ENCODE measurements at places on chromosomes 16 and 17.

DNA sequence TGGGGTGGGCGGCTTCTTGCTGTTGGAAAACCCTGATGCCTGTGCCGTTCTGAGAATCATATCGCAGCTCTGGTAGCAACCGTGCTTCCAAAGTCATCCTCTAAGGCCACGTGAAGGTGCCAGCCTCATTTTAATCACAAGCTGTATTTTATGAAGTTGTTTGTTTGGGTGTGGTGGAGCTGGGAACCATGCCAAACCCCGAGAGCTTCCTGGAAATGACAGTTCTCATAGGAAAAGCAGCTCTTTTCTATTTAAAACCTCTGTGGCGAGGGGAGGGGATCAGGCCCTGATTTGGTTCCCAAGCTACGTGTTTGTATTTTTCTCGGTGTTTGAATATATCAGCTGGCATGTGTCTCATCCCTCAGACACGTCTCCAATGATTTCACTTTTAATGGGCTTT lies 21.7 kb downstream of the KNOP1 start:
- peak; percentile 9 for DNase-seq

DNA sequence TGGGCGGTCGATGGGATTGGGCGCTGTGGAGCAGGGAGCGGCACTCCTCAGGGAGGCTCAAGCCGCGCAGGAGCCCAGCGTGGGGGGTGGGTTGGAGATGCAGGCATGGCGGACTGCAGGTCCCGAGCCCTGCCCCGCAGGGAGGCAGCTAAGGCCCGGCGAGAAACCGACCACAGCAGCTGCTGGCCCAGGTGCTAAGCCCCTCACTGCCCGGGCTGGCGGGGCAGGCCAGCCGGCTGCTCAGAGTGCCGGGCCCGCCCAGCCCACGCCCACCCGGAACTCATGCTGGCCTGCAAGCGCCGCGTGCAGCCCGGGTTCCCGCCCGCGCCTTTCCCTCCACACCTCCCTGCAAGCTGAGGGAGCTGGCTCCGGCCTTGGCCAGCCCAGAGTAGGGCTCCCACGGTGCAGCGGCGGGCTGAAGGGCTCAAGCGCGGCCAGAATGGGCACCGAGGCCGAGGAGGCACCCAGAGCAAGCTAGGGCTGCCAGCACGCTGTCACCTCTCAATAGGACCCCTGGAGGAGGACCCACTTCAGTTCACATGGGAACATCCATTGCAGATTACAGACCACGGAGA lies 20.5 kb upstream of the METTL16 start:
- no peak for DNase-seq

DNA sequence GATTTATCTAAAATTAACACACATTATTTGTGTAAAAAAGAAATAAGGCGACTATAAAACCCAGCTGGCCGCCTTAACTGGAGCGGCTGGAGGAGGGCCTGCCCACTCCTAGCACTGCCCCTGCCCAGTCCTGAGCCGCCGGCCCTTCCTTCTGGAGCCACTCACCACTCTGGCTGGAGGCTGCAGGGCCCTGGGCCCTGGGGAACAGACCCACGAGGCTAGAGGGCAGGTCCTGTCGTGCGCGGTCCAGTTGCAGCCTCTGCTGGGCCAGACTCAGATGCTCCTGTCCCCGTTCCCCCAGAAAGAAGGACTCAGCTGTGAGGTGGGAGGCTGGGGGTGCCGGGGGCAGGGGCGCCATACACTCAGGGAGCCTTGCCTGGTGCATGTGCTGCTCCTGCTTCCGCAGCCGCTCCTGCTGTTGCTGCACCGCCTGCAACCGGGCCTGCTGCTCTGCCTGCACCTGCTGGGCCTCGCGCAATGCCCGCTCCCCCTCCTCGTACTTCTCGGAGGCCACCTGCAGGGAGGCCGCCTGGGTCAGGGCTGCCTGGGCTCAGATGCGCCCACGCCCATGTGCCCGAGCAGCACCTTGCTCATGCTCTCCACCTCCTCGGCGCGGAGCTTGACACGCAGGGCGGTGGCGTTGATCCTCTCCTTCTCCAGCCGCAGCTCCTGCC lies 9.0 kb upstream of the MRPL38 start:
- DNase-seq, result no peak

DNA sequence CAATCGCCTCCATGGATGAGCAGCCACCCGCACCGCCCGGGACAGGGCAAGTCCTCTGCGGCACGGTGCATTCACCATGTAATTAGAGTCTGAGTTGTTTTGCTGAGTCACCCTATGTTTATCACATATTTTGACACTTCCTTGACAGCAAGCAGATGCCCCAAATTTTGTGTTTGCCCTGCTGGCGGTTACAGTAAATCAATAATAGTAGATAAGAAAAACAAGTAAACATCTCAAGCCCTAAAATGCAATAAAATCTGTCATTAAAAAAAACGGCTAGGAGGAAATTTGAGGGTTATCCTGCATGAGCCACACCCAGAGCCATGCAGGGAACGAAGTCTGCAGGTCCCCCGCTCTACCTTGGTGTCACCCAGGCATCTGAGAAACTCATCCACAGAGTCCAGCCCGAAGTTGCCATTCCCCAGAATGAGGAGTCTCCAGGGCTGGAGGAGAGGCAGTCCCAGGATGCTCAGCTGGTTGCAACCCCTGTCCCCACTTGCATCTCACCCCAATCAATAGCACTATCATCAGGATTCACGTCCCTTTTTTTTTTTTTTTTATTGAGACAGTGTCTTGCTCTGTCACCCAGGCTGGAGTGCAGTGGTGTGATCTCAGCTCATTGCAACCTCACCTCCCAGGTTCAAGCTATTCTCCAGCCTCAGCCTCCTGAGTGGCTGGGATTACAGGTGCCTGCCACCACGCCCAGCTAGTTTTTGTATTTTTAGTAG lies 16.5 kb upstream of the ST6GALNAC1 start:
- DNase-seq, result peak; percentile 25

DNA sequence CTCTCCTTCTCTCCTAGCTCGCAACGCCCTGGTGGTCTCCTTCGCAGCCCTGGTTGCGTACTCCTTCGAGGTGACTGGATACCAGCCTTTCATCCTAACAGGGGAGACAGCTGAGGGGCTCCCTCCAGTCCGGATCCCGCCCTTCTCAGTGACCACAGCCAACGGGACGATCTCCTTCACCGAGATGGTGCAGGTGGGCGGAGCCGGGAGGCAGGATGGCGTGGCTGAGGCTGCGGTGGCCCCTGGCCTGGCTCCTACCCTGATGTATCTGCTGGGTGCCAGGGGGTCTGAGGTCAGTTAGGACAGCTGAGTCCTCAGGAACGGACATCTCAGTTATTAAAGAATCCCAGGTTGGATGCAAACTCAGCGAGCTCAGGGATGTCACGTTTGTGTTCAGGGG lies 16.7 kb downstream of the SLC26A11 start:
- DNase-seq, result no peak

- no peak for DNase-seq
Observed at GRCh38 chr16:88789594-88789993, 4.6 kb upstream of the PIEZO1 start.

GRCh38 chr16:89921702-89922476 lies 1.3 kb upstream of the TUBB3 start:
- DNase-seq, result no peak

DNA sequence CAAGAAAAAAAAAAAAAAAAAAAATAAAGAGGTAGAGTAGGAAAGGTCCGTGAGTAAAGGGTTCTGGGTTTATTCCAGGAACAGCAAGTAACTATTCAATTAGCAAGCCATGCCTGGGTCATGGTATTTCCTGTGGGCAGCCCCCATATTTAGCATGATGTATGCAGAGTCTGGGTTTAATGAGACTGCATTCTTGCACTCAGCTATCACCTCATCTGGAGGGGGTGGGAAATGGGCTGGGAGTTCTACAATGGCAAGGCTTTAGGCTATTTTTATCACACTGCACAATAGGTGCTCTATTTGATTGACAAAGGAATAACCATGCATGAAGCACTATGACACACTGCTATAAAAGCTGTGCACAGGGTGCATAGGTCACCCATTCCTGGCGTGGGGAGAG lies 104.0 kb upstream of the CCL2 start:
- no peak for DNase-seq

- DNase-seq, result peak; percentile 53
Observed at GRCh38 chr17:79400989-79401703, 209.7 kb downstream of the RBFOX3 start.

- DNase-seq, result no peak
Observed at GRCh38 chr17:5373112-5373511, 46.4 kb downstream of the NUP88 start.

- no peak for DNase-seq
Observed at GRCh38 chr16:81627729-81628244, 151.3 kb upstream of the PLCG2 start.

- no peak for DNase-seq
Observed at GRCh38 chr17:43410557-43411368, 12.0 kb downstream of the ARL4D start.

GRCh38 chr17:72538901-72539352 lies 418.1 kb downstream of the SOX9 start:
- DNase-seq, result no peak

DNA sequence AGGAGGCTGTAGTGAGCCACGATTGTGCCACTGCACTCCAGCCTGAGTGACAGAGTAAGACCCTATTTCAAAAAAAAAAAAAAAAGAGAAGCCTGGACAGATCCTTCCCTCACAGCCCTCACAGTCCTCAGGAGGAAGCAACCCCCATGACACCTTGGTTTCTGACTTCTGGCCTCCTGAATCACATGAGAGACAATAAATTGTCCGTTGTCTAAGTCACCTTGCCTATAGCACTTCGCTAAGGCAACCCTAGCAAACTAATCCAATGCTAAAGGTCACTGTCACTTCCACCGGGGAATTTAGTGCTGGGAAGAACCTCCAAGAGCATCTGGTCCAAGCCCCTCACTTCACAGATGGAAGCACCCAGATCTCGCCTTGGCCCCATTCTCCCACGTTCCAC lies 18.9 kb upstream of the SLC39A11 start:
- no peak for DNase-seq

GRCh38 chr17:67992548-67993152 lies 3.6 kb downstream of the C17orf58 start:
- no peak for DNase-seq

GRCh38 chr17:34980681-34981537 lies 597 bp downstream of the LIG3 start:
- peak; percentile 66 for DNase-seq

DNA sequence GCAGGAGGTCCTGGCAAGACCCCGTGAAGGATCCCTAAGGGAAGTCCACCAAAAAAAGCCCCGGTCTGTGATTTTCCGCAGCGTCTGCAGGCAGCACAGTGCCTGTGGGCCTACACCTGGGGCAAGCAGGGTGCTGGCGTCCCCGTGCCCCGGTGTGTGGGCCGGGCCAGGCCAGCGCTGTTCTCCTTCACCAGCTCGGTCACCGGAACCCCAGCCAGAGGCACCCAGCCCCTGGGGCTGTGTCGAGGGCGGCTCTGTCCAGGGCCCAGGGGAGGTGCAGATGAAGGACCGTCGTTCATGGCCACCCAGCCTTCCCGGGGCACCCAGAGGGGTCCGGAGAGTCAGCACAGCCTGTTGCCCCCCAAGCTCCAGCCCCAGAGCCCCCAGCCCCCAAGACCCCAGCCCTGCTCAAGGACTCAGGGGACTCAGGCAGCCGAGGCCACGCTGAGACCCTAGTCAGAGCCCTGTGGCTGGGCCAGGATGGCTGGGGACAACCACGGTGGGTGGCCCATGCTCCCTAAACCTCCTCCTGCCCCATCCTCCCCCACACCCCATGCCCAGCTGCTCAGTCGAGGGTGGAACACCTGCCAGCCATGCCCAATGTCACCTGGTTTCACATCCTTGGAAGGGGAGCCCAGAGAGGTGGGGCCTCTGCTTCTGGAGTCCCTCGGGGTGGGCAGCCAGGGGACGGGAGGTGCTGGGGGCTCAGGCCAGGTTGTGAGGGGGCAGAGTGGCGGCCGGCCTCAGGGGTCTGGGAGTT lies 5.7 kb upstream of the C1QTNF8 start:
- DNase-seq, result no peak

GRCh38 chr16:72149676-72150464 lies 22.1 kb downstream of the PMFBP1 start:
- DNase-seq, result no peak

GRCh38 chr16:88356727-88357199 lies 26.0 kb upstream of the ZNF469 start:
- DNase-seq, result no peak

GRCh38 chr16:89360760-89361435 lies 129.5 kb downstream of the ANKRD11 start:
- peak; percentile 78 for DNase-seq

DNA sequence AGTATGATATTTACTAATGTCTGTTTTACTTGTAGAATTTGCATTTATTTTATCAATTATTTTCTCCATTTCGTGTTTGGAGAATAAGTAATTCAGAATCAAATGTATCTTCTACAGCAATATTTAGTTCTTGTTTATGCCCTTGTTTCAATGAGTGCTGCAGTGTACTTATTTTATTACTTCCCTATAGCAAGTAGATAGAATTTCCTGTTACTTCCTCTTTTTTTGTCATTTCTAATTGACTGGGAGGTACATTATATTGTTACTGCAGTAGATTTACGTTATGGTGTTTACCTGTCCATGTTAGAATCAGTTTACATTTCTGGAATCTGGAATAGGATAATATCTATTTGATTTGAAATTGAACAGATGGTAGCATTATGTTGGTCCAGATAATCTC lies 71.2 kb downstream of the OMG start:
- no peak for DNase-seq

GRCh38 chr16:27754788-27755690 lies 205.1 kb downstream of the KATNIP start:
- no peak for DNase-seq

- no peak for DNase-seq
Observed at GRCh38 chr16:27740496-27741201, 190.7 kb downstream of the KATNIP start.

GRCh38 chr16:15690296-15690695 lies 40.3 kb downstream of the NDE1 start:
- no peak for DNase-seq

- no peak for DNase-seq
Observed at GRCh38 chr16:1117176-1117900, 21.3 kb upstream of the C1QTNF8 start.

DNA sequence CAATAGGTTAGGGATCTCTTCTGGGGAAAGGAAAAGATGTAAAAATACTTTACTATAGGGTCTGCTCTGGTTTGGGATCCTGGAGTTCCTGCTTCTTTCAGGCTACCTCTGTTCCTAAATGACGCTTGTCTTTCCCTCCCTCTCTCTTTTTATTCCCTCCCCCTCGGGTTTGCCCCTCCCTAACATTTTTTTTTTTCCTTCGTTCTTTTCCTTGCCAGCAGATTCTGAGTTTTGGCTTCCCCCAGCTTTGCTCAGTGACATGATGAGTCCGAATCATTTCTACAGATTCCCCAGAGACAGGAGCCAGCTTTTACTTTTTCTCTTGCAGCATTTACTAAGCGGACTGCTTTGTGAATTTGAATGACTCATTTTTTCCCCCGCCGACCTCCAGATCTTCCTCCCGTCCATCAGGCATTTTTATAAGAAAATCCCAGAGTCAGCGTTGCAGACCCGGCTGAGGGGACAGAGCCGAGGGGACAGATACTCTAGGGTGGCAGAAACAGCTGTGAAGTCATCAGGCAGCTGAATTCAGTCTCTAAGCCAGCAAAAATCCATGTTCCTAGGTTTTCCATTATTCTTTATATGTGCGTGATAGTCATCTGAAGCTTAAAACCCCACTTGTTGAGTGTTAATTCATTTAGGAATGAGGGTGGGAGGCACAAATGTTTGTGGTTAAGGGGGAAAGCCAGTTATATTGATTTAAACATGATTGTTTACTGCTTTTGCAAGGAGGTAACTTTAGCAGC lies at the start of gene TMEM100:
TMEM100 (minus strand) TSS at position 123 of the 746 bp plus-strand sequence. CDS start 1,794 bp downstream, outside the sequence.
- DNase-seq, result no peak

- DNase-seq, result no peak
Observed at GRCh38 chr17:8574687-8575086, 55.8 kb downstream of the MYH10 start.

- DNase-seq, result no peak
Observed at GRCh38 chr17:19787733-19788357, 39.7 kb upstream of the ALDH3A1 start.
